ENCODE measurements at places on chromosomes 6 and 20.

- DNase-seq = no peak
These were observed at the start of gene CST3 for GRCh38 chr20:23637282-23638221. TSS of gene CST3 (minus strand) at chr20:23637955. CDS start at chr20:23637862, 93 bp downstream.

- no peak for DNase-seq
These were observed 674.8 kb upstream of the CITED2 start for GRCh38 chr6:140049251-140049650.

- DNase-seq = no peak
These were observed 302.2 kb upstream of the EPHA7 start for GRCh38 chr6:93721386-93722048.

DNA sequence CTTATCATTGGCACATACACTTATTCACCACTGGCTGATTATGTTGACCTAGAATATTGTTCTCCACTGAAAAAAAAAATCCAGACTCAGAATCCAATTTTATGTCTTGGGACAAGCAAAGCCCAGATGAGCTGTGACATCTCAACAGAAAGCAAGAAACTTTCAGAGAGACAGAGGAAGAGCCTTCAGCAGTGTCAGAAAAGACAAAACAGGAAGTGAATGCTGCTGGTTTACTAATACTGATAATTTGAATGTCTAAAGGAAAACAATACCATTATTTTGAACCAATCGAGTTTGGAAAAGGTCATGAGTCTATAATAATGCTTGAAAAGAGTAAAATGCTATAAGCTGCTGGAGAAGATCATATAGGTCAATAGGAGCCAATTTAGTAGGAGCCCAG, 179.8 kb upstream of the RIMS1 start:
- no peak for DNase-seq

- DNase-seq = no peak
These were observed 111.5 kb upstream of the NHSL1 start for GRCh38 chr6:138610816-138611215.

DNA sequence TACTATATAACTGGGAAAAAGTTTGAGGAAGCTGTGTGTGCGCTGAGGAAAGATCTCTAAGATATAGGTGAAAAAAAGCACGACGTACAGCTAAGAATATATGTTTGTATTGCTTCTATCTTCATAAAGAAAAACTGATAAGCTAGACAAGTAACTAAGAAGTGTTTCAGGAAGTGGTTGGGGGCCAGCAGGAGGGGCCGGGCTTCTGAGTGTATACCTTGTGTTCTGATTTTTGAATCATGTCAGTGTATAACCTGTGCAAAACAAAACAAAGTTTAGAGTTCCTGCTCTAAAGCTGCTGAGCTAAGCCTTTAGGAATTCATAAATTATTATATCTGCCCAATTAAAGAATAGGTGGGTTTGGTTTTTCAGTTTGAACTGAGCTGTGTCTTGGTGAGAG, 7.9 kb upstream of the OSER1 start:
- no peak for DNase-seq

GRCh38 chr20:57867181-57867803, 157.5 kb upstream of the PMEPA1 start:
- no peak for DNase-seq

DNA sequence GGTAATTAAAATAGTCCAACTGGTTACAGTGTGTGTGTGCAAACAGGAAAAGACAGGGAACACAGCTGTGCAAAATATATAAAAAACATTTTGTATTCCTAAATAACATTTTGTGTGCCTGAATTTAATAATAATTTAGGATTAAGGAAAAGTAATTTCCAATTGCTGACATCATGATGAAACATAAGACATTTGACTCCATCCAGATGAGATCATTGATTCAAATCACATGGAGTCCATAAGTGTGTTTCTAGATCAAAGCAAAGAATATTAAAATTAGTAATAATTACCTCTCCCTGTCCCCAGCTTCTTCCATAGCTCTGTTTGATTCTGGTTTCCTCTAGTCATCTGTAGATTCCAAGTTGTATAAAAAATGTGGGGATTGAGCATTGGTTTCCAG, 64.6 kb upstream of the BTN3A2 start:
- no peak for DNase-seq

All from naive thymus-derived CD4-positive, alpha-beta T cell (primary cell).